ENCODE measurements at places on chromosomes 13 and 19. TPM values are rescaled to one million over a fixed set of nuclear protein-coding genes. Genes with fewer than 3 reads are reported as not detected.
A peak's percentile ranks its signal among the peaks of the same experiment; 100 is the strongest.

DNA sequence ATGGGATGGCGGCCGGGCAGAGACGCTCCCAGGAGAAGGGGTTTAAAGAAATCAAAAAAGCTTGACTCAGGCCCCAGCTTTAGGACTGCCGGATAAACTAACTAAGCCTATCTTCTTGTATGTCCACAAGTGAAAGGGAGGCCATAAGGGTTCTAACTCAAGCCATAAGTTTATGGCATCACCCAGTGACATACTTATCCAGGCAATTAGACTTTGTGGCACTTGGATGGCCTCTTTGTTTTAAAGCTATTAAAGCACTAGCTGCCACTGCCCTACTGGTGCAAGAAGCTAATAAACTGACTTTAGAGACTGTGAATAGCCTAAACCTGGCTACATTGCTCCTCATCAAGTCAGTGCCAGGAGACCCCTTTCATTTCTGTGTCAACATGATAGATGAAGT lies 102.0 kb downstream of the ZNF429 start:
- DNase-seq = no peak
- no peak overlapping the region for H3K4me3 ChIP-seq
- H3K27ac ChIP-seq = no peak overlapping the region
- peaks cover 22% of the 10 kb centered on the region for H3K4me1 ChIP-seq

DNA sequence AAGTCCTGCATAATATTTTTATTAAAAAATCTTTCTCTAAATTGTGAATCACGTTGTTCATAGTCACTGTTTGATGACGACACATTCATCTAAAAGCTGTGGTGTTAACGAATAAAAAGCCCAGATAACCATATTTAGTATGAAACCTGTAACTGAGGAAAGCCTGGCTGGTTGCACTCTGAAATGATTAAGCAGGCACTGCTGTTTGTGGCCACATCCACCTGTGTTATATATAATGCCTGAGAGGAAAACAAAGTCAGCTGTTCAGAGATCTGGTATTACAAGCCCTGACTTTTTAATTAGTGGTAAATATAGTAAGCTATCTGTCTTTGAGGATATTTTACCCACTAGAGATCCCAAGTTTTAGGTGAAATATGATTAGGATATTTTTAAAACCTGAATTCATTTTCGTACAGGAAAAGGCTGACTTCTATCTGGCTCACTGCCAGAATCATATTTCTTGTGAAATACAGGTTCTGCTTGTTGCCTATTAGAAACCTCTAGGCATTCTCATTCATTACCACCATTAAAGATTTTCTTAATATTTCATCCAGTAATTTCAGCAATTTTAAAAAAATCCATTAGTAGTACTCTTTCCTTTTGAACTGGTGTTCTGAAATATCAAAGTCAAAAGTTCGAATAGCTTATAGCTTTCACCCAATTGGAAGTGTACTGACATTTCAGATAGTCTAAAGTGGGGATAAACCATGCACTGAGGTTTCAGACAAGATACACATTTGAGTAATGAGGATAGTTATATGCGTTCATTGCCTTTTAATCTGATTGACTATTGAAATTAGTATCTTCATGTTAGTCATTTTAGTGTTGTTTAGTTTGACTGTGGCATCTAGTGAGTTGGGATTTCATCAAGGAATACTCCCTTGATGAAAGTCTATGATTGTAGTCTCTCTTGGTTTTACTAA lies 79.7 kb downstream of the LMO7 start:
- no peak overlapping the region for H3K27ac ChIP-seq
- no peaks in the 10 kb centered on the region for H3K27me3 ChIP-seq
- peak; percentile 33 for DNase-seq
- no peak overlapping the region for H3K4me3 ChIP-seq

DNA sequence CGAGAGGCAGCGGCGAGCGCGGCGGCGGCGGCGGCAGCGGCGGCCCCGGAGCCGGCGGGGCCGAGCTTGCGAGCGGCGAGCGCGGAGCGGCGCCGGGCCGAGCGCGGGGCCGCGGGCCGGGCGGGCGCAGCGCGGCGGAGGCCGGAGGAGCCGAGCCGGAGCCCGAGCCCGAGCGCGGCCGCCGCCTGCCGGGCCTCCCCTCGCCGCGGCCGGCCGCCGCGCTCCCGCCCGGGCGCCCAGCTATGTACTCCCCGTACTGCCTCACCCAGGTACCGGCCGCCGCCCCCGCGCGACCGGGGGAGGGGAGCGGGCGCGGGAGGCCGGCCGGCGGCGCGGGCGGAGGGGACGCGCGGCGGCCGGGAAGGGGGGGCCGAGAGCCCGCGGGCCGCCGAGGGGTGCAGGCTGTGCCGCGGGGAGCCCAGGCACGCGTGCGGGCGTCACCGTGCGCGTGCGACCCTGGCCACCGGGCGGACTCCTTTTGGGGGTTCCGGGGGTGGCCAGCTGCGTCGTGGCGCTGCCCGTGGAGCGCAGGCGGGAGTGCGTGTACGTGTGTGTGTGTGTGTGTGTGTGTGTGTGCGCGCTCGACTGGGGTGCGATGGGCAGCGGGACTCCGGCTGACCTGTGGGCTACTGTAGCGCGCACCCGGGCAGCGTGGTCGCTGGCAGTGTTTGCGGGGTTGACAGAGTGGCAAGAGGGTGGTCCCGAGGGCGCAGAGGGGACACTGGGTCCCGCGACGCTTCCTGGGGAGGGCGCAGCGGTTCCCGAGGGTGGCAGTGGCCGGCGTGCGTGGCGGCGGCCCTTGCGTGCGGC lies 526 bp downstream of the NFIX start:
- DNase-seq = no peak
- H3K36me3 ChIP-seq = peaks cover 3% of the 10 kb centered on the region
- H3K4me1 ChIP-seq = peaks cover 9% of the 10 kb centered on the region
- H3K27me3 ChIP-seq = no peaks in the 10 kb centered on the region
- H3K4me3 ChIP-seq = peak overlapping the region; percentile 86

GRCh38 chr13:36421447-36421846 lies 10.8 kb upstream of the CCNA1 start:
- H3K36me3 ChIP-seq = no peaks in the 10 kb centered on the region
- no peak overlapping the region for H3K27ac ChIP-seq
- H3K27me3 ChIP-seq = peaks cover 58% of the 10 kb centered on the region
- H3K4me3 ChIP-seq = no peak overlapping the region
- H3K4me1 ChIP-seq = peaks cover 13% of the 10 kb centered on the region

GRCh38 chr19:11159598-11160439 lies 4.2 kb upstream of the SPC24 start:
- DNase-seq = no peak
- no peaks in the 10 kb centered on the region for H3K36me3 ChIP-seq
- H3K27ac ChIP-seq = no peak overlapping the region
- no peaks in the 10 kb centered on the region for H3K27me3 ChIP-seq

DNA sequence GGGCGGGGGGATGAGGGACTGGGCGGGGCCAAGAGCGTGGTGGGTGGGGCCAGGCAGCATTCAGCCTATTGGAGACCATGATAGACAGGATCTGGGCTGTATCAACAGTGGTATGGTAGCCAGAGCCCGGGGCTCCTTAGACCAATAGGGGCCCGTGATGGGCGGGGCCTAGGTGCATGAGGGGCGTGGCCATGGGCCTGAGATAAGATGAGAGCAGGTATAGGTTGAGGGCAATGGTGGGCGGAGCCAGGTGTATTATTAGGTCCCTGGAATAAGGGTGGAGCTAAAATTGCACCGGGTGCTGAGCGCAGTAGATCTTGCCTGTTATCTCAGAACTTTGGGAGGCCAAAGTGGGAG lies 5.3 kb downstream of the ABCA7 start:
- peak; percentile 71 for DNase-seq
- no peak overlapping the region for H3K4me3 ChIP-seq
- H3K4me1 ChIP-seq = peaks cover 15% of the 10 kb centered on the region
- H3K27ac ChIP-seq = no peak overlapping the region

GRCh38 chr13:102724923-102725322 lies 30.1 kb upstream of the METTL21C start:
- no peaks in the 10 kb centered on the region for H3K36me3 ChIP-seq
- H3K4me1 ChIP-seq = no peaks in the 10 kb centered on the region
- no peak overlapping the region for H3K4me3 ChIP-seq

DNA sequence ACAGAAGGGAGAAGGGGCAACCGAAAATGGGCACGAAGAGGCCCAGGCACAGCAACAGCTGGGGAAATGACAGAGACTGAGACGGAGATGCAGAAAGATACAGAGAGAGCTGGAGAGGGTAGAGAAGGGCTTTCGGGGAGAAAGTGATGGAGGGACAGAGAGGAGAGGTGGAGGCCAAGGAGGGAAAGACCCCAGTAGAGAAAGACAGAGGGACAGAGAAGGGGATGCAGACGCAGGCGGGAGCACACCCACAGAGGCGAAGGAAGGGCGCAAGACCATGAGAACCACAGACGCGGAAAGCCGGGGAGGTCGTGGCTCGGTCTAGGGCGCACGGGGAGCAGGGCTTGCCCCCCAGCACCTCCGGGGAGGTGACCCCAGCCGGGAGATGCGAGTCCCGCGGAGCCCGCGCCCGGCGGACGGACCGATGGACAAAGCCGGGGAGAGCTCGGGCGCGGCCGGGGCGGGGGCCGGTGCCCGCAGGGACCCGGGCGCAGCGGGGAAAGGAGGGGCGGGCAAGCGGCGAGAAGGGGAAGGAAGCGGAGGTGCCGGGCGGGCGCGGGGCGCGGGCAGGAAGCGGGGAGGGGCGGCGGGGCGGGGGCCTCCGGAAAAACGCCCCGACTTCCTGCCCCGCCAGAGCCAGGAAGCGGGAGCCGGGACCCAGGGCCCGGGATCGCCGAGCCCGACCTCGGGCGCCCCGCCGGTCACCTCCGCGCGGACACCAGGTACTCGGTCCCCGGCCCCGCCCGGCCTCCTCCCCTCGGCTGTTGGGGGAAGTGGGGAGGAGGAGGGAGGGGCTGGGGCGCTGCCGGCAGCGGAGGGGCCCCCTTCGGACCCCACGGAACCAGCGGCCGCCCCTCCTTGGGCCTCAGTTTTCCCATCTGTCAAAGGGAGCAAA lies at the start of gene ARHGEF1:
ARHGEF1 (plus strand) TSS at position 617 of the 895 bp plus-strand sequence. CDS start 4,899 bp downstream, outside the sequence.
- H3K4me1 ChIP-seq = peaks cover 56% of the 10 kb centered on the region
- H3K36me3 ChIP-seq = peaks cover 8% of the 10 kb centered on the region
- H3K27ac ChIP-seq = peak within 1 kb of the TSS; percentile 92

GRCh38 chr13:90445179-90445578 lies 902.3 kb upstream of the MIR17HG start:
- no peaks in the 10 kb centered on the region for H3K36me3 ChIP-seq
- DNase-seq = no peak
- H3K4me1 ChIP-seq = no peaks in the 10 kb centered on the region
- no peaks in the 10 kb centered on the region for H3K27me3 ChIP-seq
- no peak overlapping the region for H3K4me3 ChIP-seq

- no peak overlapping the region for H3K4me3 ChIP-seq
- no peak for DNase-seq
- no peak overlapping the region for H3K27ac ChIP-seq
- no peaks in the 10 kb centered on the region for H3K27me3 ChIP-seq
- H3K36me3 ChIP-seq = peaks cover 1% of the 10 kb centered on the region
Observed at GRCh38 chr19:56712611-56713276, 41.2 kb upstream of the ZNF835 start.

DNA sequence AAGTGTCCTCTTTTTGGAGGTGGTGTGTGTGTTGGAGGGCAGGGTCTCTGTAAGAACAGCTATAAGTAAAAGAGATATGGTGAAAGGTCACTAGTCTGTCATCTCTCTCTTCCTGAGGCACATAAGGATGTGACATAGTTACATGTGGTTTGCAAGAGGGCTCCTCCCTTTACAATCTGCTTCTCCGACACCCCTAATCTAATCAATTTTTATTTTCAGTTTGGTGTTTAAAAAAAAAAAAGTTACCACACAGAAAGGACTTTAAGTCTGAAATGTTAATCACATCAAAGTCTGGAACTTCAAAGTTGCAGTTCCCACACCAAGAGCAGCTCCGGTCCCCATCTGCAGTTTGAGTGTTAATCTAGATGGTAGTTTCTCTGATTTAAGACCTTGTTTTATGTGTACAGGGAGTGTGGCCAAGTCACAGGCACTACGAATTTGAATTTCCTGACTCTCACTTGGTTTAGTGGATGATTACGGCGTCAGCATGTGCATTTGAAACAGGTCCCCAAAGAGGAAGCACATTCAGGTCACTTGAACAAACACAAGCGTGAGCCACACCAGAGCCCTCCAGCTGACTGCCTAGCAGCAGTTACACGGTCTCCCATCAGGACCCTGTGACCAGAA lies 53.1 kb downstream of the FOXO1 start:
- H3K36me3 ChIP-seq = peaks cover 18% of the 10 kb centered on the region
- no peaks in the 10 kb centered on the region for H3K27me3 ChIP-seq
- H3K4me1 ChIP-seq = peaks cover 93% of the 10 kb centered on the region
- peak overlapping the region; percentile 95 for H3K27ac ChIP-seq

DNA sequence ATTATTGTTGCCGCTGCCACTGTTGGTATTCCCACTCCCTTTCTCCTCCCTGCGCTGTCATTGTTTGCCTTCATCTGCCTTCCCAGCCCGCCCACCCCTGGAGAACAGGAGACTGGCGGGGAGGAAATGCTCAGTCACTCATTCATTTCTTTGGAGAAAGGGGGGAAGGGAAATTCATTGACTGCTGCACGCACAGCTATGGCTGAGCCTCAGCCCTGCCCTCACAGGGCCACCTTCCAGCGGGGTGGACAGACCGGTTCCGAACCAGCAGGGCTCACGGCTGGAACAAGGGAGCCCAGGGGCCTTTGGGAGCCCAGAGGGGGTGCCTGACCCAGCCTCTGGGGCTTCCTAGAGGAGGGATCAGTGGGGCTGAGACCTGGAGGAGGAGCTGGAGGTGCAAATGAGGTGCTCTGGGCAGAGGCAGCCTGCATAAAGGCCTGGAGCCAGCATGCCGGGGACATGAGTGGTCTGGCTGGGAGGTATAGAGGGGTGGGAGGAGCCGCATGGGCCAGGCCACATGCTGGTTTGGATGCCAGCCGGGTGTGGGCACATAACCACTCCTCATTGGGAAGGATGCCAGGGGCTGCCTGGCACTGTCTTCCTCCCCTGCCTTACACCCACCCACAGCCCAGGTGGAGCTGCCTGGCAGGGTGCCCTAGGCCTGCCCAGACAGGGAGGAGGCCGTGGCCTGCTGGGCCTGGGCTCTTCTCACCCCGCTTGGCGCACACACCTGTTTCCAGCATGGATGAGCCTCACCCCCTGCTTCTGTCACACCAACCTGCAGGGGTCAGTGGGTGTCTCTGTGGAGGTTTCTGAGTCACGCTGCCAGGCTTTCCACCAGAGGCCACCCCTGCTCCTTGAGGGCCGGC lies 26.8 kb downstream of the PPP5C start:
- H3K27me3 ChIP-seq = no peaks in the 10 kb centered on the region
- no peak for DNase-seq
- peaks cover 11% of the 10 kb centered on the region for H3K36me3 ChIP-seq
- peaks cover 17% of the 10 kb centered on the region for H3K4me1 ChIP-seq

The ZNF28 gene
- 8.9 TPM for total RNA-seq

The IZUMO2 gene
- not detected for total RNA-seq

The CEACAM4 gene
- not detected for total RNA-seq

The SIGLEC8 gene
- not detected for total RNA-seq

The LACC1 gene
- 3.1 TPM for total RNA-seq

The THSD8 gene
- 41.4 TPM for total RNA-seq

The IGFLR1 gene
- 51.0 TPM for total RNA-seq
